ENCODE measurements at places on chromosomes 2 and 18.

DNA sequence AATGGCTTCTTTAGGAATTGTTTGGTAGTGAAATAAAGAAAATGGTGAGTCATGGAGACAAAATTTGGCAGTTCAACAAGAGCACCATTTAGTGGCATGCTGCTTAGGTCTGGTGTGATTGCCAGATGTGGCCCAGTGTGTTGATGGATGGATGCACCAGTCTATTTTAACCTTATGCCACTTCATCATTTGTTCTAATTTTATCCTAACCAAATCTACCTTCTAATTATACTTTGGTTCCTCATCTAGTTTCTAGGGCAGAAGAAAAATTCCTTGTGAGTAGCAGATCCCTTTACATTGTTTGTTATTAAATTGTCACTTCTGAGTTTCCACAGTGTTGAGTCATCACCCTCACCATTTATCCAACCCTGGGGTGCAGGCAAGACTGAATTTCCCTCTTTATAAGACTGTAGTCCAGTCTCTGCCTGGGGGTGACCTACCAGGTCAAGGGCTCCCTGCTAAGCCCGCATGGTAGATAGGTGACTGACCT, 32.5 kb downstream of the NABP1 start:
- DNase-seq, result no peak

- no peak for DNase-seq
Measured at GRCh38 chr2:192655916-192656315, 461.2 kb upstream of the TMEFF2 start.

DNA sequence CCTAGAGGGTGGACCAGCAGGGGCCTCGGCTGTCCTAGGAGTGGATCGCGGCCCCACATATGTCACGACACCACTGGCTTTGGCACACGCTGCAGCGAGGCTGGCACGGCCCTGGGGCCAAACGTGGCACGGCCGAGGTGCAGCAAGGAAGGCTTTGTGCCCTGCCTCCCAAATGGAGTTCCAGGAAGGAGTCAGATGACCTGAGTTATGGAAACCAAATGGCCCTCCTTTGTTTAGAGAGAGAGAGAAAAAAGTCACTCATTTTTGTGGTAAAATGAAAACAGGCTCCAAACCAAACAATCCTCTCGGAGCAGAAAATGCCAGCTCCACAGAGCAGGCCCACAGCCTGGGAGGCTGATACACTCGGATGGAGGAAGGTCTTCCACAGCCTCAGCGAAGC, 105.6 kb downstream of the ANTXR1 start:
- DNase-seq, result no peak

- no peak for DNase-seq
Measured at GRCh38 chr2:6310256-6311215, 555.2 kb downstream of the CMPK2 start.

DNA sequence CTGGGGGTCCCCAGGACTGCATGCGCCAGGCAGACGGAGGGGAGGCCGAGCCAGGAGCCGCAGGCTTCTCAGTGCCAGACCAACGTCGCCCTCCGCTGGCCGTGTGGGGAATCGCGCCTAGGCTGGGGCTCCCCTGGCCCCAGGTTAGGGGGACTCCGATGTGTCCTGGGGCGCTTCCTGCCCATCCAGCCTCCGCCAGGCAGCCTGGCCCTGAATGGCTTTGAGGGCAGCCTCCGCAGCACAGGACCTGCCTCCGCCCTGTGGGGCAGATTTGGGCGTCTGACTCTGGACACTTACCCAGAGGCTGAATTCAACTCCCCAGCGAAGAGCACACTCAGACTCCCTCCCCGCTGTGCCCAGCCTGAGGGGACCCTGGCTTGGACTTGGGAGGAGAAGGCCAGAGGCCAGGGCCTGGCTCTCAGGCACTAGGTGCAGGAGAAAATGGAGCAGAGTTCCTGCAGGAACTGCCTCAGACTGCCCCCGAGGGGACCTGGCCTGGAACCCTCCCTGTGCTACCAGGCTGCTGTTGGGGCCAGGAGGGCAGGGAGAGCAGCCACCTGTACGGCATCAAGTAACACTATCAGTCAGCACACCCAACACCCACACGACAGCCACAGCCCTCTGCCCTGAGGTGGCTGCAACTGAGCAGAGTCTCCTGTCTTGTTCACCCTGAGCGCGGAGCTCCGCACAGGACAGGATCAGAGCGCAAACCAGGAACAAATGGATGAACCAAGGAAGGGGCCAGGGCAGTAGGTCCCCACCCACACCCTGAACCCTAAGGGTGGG, 597 bp upstream of the TEKT4 start:
- no peak for DNase-seq
